ENCODE measurements at places on chromosomes 3 and 15.

- no peak for DNase-seq
Observed at GRCh38 chr15:92400980-92401787, 7.5 kb downstream of the ST8SIA2 start.

DNA sequence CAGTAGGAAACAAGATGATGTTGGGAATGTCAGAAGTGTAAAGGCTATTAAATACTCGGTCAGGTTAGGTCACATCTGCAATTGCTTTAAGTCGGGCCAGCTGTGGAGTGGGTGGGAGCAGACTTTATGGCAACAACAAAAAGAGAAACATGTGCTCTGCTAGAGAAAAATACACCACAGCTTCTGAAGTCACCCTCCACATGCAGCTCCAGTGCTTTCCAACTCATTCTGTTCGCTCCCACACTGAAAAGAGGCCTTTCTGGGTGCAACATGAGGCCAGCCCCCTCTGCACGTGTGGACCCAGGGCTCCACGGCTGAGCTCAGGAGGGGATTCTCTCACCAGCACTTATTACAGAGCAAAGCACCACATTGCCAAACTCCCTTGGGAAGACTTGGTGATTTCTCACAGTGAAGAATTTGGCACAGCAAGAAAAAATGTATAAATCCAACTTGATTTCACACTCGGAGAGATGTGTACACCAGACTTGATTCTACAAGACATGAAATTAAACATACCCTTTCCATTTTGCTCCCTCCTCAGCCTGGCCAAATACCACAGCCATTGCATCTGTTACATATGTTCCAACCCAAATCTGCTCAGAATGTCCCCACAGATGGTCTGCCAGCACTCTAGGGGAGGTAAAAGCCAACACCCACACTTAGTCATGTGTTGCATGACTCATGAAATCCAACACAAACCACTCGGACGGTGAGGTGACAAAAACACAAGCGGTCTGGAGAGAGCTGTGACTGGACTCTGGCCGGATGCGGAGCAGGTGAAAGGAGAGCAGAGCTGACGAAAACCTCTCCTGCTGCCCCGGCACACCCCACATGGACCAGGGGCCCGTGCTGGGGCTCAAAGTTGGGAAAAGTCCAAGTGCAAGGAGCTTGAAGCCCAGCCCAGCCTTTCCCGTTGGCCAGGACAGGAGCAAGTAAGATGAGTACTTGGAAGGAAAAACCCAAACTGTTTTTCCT, 74.6 kb downstream of the ITGB5 start:
- no peak for DNase-seq

- no peak for DNase-seq
Observed at GRCh38 chr3:174620138-174620537, 239.0 kb upstream of the NAALADL2 start.

- no peak for DNase-seq
Observed at GRCh38 chr3:22297436-22297835, 546.4 kb upstream of the ZNF385D start.

DNA sequence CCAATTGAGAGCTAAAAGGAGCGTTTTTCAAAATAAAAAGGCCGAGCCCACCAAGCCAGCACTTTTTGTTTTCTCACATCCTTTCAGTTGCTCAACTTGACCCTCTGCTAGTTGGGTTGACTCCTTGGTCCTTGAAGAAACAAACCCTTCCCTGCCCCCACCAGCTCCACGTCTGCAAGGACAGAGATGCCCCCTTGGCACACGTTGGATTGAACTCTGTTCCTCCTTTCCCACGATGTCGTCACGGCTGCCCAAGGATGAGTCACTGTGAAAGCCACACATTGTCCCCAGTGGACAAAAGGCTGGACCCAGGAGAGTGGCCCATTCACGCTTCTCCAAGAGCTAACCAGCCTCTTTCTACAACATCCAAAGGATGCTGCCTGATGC, 43.0 kb upstream of the SPATA12 start:
- no peak for DNase-seq
